ENCODE measurements at places on chromosomes 5 and 9. TPM values are rescaled to one million over a fixed set of nuclear protein-coding genes. Genes with fewer than 3 reads are reported as not detected.

GRCh38 chr5:34740389-34740806 is 84.3 kb downstream of the RAI14 start:
- DNase-seq: no peak

The DMRT3 gene
- total RNA-seq: not detected

The EDIL3 gene
- 0.27 TPM for total RNA-seq

The BSPRY gene
- 0.87 TPM for total RNA-seq

GRCh38 chr5:73617510-73618279 is 8.3 kb upstream of the ARHGEF28 start:
- DNase-seq: no peak

The CEP78 gene
- total RNA-seq: 29.4 TPM

DNA sequence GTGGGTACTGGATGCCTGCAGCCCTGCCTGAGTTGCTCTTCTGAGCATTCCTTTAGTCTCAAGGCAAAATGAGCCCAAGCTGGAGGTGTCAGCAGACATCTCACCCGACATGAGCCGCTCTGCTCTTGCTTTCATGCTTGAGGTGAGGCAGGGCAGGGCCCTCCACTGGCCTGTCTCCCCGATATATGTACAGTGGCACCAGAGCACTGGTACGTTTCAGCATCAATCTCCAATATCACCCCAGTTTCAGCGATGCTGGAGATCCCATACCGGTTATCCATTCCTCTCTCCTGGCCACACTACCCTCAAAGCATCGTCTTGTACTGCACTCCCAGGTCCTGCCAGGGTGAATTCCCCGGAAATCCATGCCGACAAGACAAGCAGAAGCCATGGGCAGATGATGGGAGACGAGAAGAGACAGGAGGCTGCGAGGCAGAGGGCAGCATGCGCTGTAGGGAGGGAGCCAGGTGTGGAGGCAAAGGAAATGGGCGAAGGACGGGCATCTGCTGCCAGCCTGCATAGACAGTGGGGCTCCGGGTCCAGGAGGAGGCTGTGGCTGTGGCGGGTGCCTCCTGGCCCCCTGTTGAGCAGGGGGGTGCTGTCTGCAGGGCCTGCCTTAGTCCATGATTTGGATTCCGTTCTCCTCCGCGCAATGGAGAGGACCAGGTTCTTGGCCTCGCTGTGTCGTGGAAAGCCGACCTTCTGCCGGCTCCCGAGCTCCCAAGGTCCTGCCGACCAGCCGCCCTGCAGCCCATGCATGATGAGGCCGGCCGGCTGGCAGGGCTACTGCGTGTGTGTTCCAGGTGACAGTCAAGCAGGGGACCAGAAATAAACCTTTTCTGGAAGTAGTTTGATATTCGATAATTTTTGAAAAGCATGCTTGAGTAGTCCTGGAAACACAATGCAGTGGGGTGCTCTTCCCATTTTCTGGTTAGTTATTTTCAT is 152.2 kb upstream of the IRX2 start:
- no peak for DNase-seq

DNA sequence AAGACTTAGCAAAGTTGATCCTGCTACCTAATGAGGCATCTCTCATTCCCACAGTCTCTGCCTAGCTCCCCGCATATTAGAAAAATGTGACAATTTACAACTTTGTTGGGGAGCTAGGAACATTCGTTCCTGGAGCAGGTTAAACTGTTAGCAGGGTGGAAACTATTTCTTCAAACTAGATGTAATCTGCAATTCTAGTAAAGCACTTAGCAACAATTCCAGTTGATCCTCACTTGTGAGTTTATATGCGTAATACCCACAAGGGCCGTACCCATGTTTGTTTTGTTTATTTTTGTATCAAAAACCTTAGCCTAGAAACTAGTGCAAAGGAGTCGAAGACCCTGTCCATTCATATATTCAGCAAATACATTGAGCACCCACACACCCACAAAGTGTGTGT is 175.8 kb upstream of the DMAC1 start:
- DNase-seq: no peak

- no peak for DNase-seq
Measured at GRCh38 chr9:28624771-28625170, 1051.5 kb upstream of the C9orf72 start.

DNA sequence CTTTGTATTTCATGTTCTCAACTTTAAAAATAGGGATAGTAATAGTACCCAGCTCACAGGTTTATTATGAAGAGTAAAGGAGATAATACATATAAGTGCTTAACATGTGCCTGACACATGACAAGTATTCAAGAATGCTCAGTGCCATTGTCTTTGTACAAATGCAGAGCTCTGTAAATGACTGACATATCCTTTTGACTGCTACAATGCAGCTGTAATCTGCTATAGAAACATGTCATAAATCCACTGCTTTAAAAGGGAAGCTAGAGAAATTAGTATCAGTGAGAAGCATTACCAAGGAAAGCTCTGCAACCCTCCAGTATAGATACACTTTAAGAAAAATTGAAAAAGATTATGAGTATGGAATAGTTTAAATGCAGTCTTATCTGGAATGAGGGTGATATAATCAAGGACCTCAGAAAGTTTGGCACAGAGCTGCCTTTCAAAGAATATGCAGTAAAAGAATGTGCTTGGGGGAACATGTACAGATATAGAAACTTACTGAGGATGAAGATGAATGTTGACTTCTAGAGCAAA is 17.9 kb downstream of the ERAP1 start:
- DNase-seq: no peak

The ADRA1B gene
- 0.49 TPM for total RNA-seq

GRCh38 chr5:82074950-82075349 is 103.1 kb downstream of the ATG10 start:
- DNase-seq: no peak

DNA sequence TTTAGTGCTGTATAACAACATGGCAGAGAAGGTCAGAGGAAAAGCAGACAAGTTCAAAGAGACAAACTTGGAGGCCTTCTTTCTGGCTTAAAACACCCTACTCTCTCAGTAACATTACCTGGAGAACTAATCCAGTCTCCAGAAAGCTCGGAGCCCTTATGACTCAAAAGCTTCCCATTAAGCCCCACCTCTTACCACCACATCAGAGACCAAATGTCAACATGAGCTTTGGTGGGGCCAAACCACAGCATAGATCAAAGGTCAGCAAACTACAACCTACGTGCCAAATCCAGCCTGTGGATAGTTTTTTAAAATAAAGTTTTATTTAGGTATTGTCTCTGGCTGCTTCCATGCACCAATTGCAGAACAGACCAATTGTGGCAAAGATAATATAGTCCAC is 589.9 kb downstream of the DNAH5 start:
- no peak for DNase-seq

The TNFSF15 gene
- total RNA-seq: 0.43 TPM

The FREM1 gene
- 0.14 TPM for total RNA-seq

DNA sequence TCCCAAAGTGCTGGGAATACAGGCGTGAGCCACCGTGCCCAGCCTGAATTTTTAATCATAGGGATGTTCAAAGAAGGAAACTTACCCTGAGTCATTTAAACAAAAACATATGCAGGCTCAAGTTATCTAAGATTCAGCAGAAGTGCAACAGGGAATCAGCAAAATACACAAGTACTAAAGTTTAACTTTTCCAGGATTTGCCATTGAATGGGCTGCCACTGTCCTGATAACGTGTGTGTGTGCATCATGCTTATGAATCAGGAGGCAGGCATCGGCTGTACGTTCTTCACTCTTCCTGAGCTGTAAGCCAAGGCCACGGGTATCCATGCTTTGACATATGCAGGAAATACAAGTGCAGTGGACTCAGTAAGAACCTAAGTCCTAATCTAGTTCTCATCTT is 48.8 kb upstream of the FST start:
- DNase-seq: no peak

DNA sequence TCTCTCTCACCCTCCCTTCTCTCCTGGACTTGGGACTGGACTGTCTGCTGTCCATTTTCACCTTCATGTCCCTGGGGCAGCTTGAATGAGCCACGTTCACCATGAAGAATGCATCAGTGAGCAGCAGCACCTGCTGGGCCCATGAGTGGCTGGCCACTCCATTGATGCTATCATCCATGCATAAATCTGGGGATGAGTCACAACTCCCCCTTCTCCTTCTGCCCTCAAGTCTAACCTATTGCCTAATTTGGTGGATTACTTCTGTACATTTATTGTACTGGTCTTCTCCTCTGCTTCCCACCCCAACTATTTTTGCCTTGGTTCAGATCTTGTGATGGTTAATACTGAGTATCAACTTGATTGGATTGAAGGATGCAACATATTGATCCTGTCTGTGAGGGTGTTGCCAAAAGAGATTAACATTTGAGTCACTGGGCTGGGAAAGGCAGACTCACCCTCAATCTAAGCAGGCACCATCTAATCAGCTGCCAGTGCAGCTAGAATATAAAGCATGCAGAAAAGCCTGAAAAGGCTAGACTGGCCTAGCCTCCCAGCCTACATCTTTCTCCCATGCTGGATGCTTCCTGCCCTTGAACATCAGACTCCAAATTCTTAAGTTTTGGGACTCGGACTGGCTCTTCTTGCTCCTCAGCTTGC is 46.7 kb downstream of the GDNF start:
- DNase-seq: no peak

The FGF10 gene
- total RNA-seq: not detected

Measured in activated T-cell treated with anti-CD3 and anti-CD28 coated beads, Interleukin-2, amount 50 U/mL, for 4 hours (primary cell).